ENCODE measurements at places on chromosomes 1 and 21.
A peak's percentile ranks its signal among the peaks of the same experiment; 100 is the strongest.

DNA sequence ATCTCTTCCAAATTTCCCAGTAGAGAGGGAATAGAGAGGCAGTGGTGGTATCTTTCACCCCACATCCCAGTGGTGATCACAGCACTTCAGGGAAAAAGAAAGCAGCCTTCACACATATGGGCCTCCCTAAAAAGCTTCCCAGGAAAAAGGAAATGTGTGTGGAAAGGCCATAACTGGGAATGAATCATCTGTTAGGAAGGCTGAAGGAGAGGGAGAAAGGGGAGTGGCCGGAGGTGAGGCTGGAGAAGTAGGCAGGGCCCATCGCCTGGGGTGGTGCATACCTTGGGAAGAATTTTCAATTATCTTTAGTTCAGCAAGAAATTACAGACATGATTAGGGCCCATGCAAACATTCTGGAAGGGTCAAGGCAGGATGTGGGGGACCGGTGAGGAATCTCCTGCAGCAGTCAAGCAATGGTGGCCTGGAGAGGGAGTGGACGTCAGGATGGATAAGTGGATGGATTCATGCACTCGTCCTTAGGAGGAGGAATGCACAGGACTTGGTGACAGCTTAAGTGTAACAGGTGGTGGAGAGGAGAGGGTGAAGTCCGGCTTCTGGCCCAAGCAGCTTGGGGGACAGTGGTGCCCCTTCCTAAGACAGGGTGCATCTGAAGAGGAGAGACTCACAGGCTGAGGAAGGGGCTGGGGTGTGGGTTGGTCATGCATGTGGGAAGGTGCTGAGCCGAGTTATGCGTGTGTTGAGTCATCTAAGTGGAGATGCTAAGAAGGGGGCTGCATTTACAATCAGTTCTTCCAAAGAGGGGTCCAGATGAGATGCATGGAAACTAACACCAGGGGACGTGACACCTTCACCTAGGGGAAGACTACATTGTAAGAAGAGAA is 17.9 kb downstream of the HIVEP3 start:
- no peak for DNase-seq
- no peaks in the 10 kb centered on the region for H3K27me3 ChIP-seq
- no peaks in the 10 kb centered on the region for H3K36me3 ChIP-seq
- no peak overlapping the region for H3K27ac ChIP-seq
- H3K4me1 ChIP-seq, result peaks cover 21% of the 10 kb centered on the region

GRCh38 chr1:246537887-246538286 is 28.2 kb downstream of the TFB2M start:
- H3K27ac ChIP-seq, result no peak overlapping the region
- H3K4me3 ChIP-seq, result no peak overlapping the region
- DNase-seq, result no peak

GRCh38 chr1:172138634-172139033 is 281.9 kb upstream of the C1orf105 start:
- no peak for DNase-seq
- H3K36me3 ChIP-seq, result no peaks in the 10 kb centered on the region
- H3K27me3 ChIP-seq, result no peaks in the 10 kb centered on the region
- H3K27ac ChIP-seq, result no peak overlapping the region
- peaks cover 12% of the 10 kb centered on the region for H3K4me1 ChIP-seq
- no peak overlapping the region for H3K4me3 ChIP-seq

- no peaks in the 10 kb centered on the region for H3K36me3 ChIP-seq
- H3K4me1 ChIP-seq, result peaks cover 15% of the 10 kb centered on the region
- no peak for DNase-seq
Measured at GRCh38 chr1:18475234-18475905, 5.4 kb upstream of the KLHDC7A start.

- H3K36me3 ChIP-seq, result no peaks in the 10 kb centered on the region
- DNase-seq, result no peak
- no peak overlapping the region for H3K27ac ChIP-seq
- H3K4me1 ChIP-seq, result no peaks in the 10 kb centered on the region
- H3K27me3 ChIP-seq, result no peaks in the 10 kb centered on the region
Measured at GRCh38 chr1:212722270-212722957, 22.8 kb upstream of the BATF3 start.

DNA sequence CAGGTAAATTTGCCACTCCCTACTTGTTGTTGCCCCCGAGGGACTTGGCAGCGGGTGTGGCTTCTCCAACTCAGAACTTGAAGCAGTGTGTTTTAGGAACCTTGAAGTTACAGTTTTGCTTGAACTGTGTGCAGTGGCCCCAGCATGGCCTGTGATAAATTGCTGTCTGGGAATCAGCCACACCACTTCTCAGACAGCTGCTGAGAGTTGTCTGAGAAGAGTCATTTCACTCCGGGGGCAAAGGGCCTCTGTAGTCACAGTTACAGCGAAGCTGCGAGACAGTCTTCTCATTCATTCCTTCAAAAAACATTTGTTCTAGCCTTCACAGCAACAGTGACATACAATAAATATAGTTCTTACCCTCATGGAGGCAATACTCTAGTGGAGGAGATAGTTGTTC is 70.3 kb downstream of the PROX1 start:
- H3K4me1 ChIP-seq, result no peaks in the 10 kb centered on the region
- H3K36me3 ChIP-seq, result no peaks in the 10 kb centered on the region
- no peak overlapping the region for H3K27ac ChIP-seq
- H3K27me3 ChIP-seq, result no peaks in the 10 kb centered on the region
- no peak overlapping the region for H3K4me3 ChIP-seq
- DNase-seq, result no peak

- H3K27ac ChIP-seq, result no peak overlapping the region
- no peaks in the 10 kb centered on the region for H3K4me1 ChIP-seq
- no peak overlapping the region for H3K4me3 ChIP-seq
- DNase-seq, result no peak
Measured at GRCh38 chr1:232166942-232167341, 463.0 kb downstream of the SIPA1L2 start.

GRCh38 chr21:39217356-39218081 is 34.3 kb upstream of the PSMG1 start:
- H3K4me1 ChIP-seq, result no peaks in the 10 kb centered on the region
- H3K27me3 ChIP-seq, result no peaks in the 10 kb centered on the region
- peaks cover 99% of the 10 kb centered on the region for H3K36me3 ChIP-seq
- DNase-seq, result no peak

GRCh38 chr1:20057886-20058420 is 12.0 kb upstream of the PLA2G5 start:
- H3K27ac ChIP-seq, result no peak overlapping the region
- no peaks in the 10 kb centered on the region for H3K27me3 ChIP-seq
- H3K4me3 ChIP-seq, result no peak overlapping the region
- H3K4me1 ChIP-seq, result no peaks in the 10 kb centered on the region

DNA sequence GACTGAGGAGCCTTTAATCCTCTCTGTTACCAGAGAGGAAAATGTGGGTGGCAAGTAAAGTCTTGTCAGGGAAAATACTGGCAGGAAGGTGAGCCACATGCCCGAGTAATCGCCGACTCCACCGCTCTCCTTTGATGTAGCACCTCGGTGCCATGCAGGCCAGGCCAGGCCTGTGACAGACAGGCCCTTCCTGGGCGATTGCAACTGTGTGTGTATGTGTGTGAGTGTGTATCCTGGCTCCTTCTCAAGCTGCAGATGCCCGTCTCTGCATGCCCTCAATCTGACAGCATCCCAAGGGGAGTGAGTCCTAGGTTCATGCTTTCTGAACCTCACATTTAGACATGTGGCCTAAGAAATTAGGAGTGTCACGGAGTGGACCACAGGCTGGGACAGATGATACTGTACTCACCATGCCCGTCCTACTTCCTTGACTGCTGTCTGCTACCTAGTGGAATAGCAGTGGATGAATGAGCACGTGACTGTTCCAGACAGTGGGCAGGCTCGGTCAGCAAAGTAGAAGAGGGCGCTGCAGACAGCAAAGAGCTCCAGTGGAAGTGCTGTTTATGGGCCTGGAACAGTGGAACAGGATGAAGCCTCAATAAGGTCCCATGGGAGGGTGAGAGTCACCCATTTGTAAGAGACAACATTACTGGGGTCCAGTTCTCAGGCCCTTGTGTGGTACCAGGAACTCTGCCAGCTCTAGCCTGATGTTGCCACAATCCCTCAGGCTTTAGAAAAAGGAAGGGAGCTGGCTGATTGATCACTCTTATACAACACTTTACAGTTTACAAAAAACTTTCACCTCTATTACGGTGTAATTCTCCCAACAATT is 25.3 kb downstream of the SERTAD4 start:
- no peak for DNase-seq
- no peaks in the 10 kb centered on the region for H3K36me3 ChIP-seq
- H3K4me1 ChIP-seq, result no peaks in the 10 kb centered on the region
- H3K27me3 ChIP-seq, result no peaks in the 10 kb centered on the region

DNA sequence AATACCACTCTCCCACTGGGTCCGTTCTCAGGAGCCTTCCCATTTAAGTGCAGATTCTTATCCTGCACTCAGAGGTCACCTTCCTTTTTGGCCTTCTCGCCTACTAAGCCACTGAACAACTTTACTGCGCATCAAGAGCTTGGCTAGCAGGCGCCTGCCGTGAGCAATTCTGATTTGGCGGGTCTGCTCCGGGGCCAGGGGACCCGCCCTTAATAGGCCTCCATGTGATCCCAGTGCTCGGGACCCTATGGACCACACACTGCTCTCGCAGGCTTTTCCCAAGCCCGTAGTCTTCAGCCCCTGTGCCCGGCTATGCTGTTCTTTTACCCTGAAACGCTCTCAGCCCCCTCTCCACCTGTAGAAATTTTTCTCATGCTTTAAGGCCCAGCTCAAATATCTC is 45.1 kb downstream of the BCL9 start:
- peak; percentile 21 for DNase-seq
- peaks cover 10% of the 10 kb centered on the region for H3K36me3 ChIP-seq
- no peak overlapping the region for H3K27ac ChIP-seq
- H3K27me3 ChIP-seq, result no peaks in the 10 kb centered on the region

DNA sequence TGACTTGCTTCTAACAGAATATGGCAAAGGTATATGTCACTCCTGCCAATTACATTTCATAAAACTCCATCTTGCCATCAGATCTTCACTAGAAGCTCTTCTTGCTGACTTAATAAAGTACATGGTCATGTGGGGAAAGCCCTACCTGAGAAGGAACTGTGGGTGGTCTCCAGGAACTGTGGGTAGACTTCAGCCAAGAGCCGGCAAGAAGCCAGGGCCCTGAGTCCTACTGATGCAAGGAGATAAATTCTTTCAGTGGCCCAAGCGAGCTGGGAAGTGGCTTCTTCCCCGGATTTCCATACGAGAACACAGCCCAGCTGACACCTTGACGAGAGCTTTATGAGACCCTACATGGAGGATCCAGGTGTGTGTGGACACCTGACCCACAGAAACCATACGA is 228.7 kb downstream of the SMYD3 start:
- no peaks in the 10 kb centered on the region for H3K4me1 ChIP-seq
- H3K36me3 ChIP-seq, result no peaks in the 10 kb centered on the region
- no peak overlapping the region for H3K27ac ChIP-seq
- no peak overlapping the region for H3K4me3 ChIP-seq
- no peak for DNase-seq
- no peaks in the 10 kb centered on the region for H3K27me3 ChIP-seq

- no peaks in the 10 kb centered on the region for H3K4me1 ChIP-seq
- no peak for DNase-seq
- H3K36me3 ChIP-seq, result no peaks in the 10 kb centered on the region
- no peak overlapping the region for H3K27ac ChIP-seq
Measured at GRCh38 chr1:59383963-59384362, 87.1 kb downstream of the FGGY start.

DNA sequence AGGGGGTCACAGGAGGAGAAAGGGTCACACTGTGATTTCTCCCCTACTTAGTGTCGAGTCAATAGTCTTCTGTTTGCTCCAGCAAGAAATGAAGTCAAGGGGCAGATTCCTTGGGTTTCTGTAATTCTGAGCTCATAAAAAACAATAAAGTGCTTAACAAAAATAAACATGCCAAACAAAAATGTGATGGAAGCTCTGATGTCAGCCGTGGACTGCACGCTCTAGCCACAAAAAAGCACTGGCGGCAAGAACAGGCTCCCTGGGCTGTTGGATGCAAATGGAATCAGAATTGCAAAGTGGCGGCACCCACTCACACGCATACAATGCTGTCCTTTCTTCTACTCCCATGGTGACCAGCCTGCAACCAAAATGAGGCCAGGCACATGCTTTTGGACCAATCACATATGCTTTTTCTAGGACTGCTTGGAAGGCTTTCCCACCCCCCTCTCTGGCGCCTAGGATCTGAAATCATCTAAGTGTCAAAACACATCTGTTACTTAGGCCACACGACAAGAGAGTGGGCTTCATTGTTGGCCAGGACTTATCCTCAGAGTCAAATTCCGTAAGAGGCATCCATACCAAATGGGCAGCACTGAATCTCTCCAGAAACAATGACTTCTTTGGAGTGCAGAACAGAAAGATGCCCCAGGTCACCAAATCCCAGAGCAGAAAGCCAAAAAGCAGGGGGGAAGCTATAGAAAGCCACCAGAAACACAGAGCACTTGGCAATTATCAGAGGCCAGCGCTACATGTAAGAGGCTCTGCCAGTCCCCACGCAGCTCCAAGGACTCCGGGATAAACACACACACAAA is 9.2 kb downstream of the C1orf198 start:
- no peak overlapping the region for H3K4me3 ChIP-seq
- peaks cover 40% of the 10 kb centered on the region for H3K4me1 ChIP-seq
- DNase-seq, result no peak
- H3K36me3 ChIP-seq, result peaks cover 14% of the 10 kb centered on the region
- no peaks in the 10 kb centered on the region for H3K27me3 ChIP-seq

GRCh38 chr1:153572569-153573015 is 6.9 kb upstream of the S100A2 start:
- H3K36me3 ChIP-seq, result no peaks in the 10 kb centered on the region
- no peaks in the 10 kb centered on the region for H3K27me3 ChIP-seq
- no peak overlapping the region for H3K4me3 ChIP-seq
- DNase-seq, result no peak
- peaks cover 9% of the 10 kb centered on the region for H3K4me1 ChIP-seq

- no peaks in the 10 kb centered on the region for H3K27me3 ChIP-seq
- peaks cover 2% of the 10 kb centered on the region for H3K36me3 ChIP-seq
- no peak overlapping the region for H3K27ac ChIP-seq
- peaks cover 3% of the 10 kb centered on the region for H3K4me1 ChIP-seq
- H3K4me3 ChIP-seq, result no peak overlapping the region
Measured at GRCh38 chr1:6790146-6790545, 4.9 kb downstream of the CAMTA1 start.

- no peak overlapping the region for H3K27ac ChIP-seq
- peaks cover 21% of the 10 kb centered on the region for H3K36me3 ChIP-seq
- H3K27me3 ChIP-seq, result no peaks in the 10 kb centered on the region
- DNase-seq, result no peak
- no peak overlapping the region for H3K4me3 ChIP-seq
Measured at GRCh38 chr1:19356266-19356665, 44.1 kb downstream of the SLC66A1 start.

- no peaks in the 10 kb centered on the region for H3K36me3 ChIP-seq
- H3K4me1 ChIP-seq, result no peaks in the 10 kb centered on the region
- H3K4me3 ChIP-seq, result no peak overlapping the region
- DNase-seq, result no peak
- H3K27me3 ChIP-seq, result no peaks in the 10 kb centered on the region
- H3K27ac ChIP-seq, result no peak overlapping the region
Measured at GRCh38 chr1:228017356-228018124, 10.7 kb downstream of the WNT3A start.

Data from neuronal stem cell (in vitro differentiated cells).